ENCODE measurements at places on chromosomes 7 and 10.

DNA sequence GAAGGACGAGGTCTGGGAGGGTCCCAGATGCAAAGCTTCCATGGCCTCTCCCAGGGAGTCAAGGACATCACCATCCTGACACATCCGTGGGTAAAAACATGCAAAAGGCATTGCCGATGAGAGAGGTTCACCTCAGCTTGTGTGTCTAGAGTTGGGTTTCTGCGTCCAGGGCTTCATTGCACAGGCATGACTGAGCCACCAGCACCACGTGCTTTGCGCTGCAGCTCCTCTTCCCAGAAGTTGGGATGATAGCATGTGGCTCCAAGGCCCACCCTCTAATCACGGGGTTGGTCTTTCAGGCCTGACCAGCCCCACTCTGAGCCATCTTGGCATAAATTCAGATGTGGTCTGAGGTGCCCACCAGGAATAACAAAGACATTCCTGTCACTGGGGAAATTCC, 7.1 kb upstream of the RASGEF1A start:
- no peak for DNase-seq

- DNase-seq: no peak
Measured at GRCh38 chr10:84440781-84441180, 112.4 kb downstream of the CCSER2 start.

- DNase-seq: no peak
Measured at GRCh38 chr10:133442191-133442966, 11.4 kb upstream of the SCART1 start.

DNA sequence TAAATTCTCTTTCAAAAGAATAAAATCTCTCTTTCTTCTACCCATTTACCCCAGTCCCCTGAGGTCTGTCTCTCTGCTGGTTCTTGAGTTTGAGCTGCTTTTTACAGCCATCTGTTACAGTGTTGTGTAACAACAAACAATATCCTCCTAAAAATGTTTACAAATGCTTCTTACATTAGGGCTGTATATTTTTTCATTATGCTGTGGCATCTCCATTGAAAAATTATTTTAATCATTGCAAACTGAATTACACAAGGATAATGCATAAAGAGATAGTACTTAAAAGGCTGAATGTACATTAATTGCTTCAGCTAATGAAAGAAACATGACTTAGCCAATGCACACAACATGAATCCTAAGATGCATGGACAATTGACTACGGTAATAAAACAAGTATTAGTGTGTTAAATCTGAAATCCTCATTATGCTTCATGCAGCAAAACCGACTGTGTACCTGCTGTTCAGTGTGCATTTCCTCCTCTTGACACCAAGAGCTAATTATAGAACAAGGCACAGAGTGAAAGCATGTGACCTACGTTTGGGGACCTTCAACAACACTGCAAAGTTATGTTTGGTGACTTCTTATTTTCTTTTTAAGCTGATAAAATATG, 181.7 kb upstream of the RHOBTB1 start:
- DNase-seq: no peak

DNA sequence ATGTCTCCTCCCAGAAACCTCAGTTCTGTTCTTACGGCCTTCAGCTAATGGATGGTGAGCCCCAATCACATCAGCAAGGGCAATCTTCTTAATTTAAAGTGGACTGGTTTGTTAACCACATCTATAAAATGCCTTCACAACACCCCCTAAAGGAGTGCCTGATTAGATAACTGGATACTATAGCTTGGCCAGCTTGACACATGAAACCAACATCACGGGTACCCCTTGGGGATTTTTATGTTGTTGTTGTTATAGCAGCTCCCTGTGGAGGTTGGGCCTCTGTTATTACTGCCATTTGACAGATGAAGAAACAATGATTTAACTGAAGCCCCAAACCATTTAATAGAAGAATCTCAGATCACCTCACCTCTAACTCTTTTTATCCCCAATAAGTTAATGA, 26.8 kb downstream of the STRA8 start:
- no peak for DNase-seq
